ENCODE measurements at places on chromosomes 16 and 17.

GRCh38 chr17:78197147-78197832 is 10.1 kb downstream of the AFMID start:
- no peaks in the 10 kb centered on the region for H3K27me3 ChIP-seq
- H3K4me1 ChIP-seq: peaks cover 11% of the 10 kb centered on the region
- peaks cover 13% of the 10 kb centered on the region for H3K36me3 ChIP-seq
- H3K4me3 ChIP-seq: no peak overlapping the region
- no peak overlapping the region for H3K27ac ChIP-seq

DNA sequence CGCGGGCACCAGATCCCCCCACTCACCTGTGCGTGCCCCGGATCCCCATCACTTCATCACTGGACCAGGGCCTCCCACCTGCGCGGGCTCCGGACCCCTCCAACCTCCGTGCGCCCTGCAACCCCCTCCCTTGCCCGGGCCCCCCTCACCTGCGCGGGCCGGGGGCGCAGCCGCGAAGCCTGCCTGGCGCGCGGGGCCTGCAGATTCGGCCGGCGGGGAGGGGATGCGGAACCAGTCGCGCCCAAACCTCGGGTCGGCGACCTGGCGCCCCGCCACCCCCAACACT is 202 bp downstream of the CEP131 start:
- DNase-seq: no peak
- peak overlapping the region; percentile 73 for H3K4me3 ChIP-seq

- H3K4me1 ChIP-seq: peaks cover 8% of the 10 kb centered on the region
- no peaks in the 10 kb centered on the region for H3K36me3 ChIP-seq
- H3K4me3 ChIP-seq: no peak overlapping the region
- peak; percentile 43 for DNase-seq
These were observed 20.4 kb upstream of the WDR45B start for GRCh38 chr17:82668631-82669099.

DNA sequence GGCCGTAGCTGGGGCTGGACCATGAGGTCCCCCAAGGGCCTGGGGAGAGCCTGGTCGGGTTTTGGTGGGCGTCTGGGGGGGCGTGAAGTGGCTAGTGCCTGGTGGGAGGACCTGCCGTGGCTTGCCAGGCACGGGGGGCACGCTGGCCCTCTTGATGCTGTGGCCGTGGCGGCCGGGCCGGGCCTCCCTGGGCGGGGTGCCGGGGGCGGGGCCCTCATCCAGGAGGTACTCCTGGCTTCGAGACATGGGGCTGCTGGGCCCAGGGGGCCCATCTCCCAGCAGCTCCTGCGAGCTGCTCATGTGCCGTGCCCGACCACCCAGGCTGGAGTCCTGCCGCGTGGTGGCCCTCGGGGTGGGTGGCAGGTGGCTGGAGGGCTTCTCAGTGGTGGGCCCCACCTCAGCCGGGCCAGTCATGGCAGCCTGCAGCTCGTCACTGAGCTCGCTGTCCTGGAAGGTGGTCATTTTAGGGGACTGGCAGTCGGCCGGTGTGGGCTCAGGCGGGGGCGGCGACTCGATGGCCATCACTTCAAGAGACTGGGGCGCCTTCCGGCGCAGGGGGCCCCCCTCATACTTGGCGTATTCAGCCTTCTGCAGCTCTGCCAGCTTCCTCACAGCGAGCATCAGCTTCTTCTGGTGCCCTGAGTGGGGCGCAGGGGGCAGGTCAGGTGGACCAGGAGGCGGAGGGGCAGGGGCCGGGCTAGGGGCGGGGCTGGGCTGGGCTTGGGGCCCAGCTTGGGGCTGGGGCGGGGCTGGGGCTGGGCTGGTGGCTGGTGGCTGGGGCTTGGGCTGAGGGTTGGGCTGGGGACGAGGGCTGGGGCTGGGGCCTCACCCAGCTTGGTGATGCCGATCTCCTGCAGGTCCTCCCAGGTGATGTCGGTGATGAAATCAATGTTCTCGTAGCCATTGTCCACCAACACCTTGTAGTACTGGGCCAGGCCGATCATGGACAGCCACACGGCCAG is 15.2 kb downstream of the CASKIN1 start:
- DNase-seq: no peak
- peaks cover 2% of the 10 kb centered on the region for H3K36me3 ChIP-seq
- H3K27me3 ChIP-seq: no peaks in the 10 kb centered on the region
- H3K4me1 ChIP-seq: no peaks in the 10 kb centered on the region

DNA sequence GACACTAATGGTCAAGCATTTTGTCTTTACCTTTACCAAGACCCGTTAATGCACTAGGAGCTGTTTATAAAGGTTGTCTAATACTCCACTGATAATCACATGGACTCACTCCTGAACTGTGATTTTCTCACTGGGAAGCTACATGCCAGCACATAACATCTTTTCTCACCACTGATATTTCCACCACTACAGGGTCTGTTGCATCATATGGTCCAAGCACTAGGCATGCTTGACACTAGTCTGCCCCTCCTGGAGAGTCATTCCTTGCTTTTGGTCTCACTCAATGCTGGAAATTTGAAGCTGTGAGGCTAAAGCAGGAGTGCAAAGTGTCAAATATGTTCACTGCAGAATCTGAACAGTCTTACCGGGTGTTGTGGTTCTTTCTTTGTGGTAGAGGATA is 1576.8 kb downstream of the CDH8 start:
- no peaks in the 10 kb centered on the region for H3K27me3 ChIP-seq
- DNase-seq: no peak
- H3K36me3 ChIP-seq: no peaks in the 10 kb centered on the region

GRCh38 chr17:47989700-47990099 is 18.8 kb downstream of the CDK5RAP3 start:
- H3K4me3 ChIP-seq: no peak overlapping the region
- H3K27me3 ChIP-seq: peaks cover 5% of the 10 kb centered on the region
- H3K27ac ChIP-seq: no peak overlapping the region
- DNase-seq: no peak

GRCh38 chr16:14302031-14302398 is 230.9 kb downstream of the MRTFB start:
- H3K4me3 ChIP-seq: peak overlapping the region; percentile 68
- H3K27me3 ChIP-seq: peaks cover 33% of the 10 kb centered on the region
- peaks cover 18% of the 10 kb centered on the region for H3K4me1 ChIP-seq
- H3K27ac ChIP-seq: no peak overlapping the region

DNA sequence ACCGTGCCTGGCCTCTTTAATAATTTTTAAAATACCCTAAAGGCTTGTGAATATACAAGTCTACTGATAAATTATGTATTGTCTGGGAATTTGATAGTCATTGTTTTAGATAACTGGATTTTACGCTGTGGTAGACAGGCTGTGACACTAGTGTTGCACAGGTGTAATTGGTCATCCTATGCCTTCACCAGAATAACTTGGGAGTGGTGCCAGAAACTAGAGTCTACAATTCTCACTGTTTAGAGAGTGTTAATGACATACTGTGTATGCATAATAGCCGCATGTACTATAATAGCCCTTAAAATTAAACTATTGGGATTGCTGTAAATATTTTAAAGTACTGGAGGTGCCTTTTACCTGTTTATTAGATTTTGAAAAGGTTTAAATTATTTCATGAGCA is 11.4 kb downstream of the CNEP1R1 start:
- H3K4me1 ChIP-seq: peaks cover 18% of the 10 kb centered on the region
- H3K27ac ChIP-seq: no peak overlapping the region
- no peak overlapping the region for H3K4me3 ChIP-seq
- peaks cover 30% of the 10 kb centered on the region for H3K36me3 ChIP-seq
- H3K27me3 ChIP-seq: no peaks in the 10 kb centered on the region

DNA sequence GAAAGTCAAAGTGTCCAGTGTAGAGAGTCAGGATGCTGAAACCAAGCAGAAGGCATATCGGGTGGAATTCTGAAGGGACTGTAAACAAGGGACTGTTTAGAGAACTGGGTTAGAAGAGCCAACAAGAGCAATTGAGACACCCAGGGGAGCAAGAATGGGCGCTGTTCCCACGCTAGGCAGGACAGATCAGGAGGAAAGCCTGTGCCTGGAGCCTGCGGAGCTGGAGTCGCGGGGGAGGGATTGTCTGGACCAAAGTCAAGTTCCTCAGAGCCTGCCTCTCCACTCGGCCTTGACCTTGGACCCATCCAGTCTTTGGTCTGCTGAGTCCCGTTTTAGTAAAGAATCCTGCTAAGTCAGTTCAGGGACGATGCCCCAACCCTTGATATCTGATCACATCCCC is 14.7 kb upstream of the KLHL36 start:
- H3K36me3 ChIP-seq: no peaks in the 10 kb centered on the region
- peaks cover 26% of the 10 kb centered on the region for H3K27me3 ChIP-seq
- H3K27ac ChIP-seq: no peak overlapping the region
- DNase-seq: no peak
- peaks cover 47% of the 10 kb centered on the region for H3K4me1 ChIP-seq

DNA sequence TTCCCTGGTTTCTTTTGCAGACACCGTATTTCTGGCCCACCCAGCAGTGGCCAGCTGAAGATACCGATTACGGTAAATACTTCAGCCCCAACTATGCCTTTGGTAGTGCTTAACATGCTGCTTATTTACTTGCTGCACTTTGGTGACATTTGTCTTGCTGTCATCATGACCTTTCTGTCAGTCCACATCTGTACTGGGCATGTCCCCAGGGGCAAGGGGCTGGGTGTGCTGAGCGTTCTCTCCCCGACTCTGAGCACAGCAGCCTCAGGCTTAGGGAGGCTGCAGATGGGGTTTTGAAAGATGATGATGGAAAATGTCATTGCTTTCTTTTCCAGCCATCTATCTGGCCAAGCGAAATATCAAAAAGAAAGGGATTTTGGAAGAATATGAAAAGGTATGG is 23.3 kb downstream of the RGS9 start:
- no peak overlapping the region for H3K27ac ChIP-seq
- H3K27me3 ChIP-seq: no peaks in the 10 kb centered on the region
- no peak for DNase-seq
- no peak overlapping the region for H3K4me3 ChIP-seq
- peaks cover 19% of the 10 kb centered on the region for H3K4me1 ChIP-seq

- H3K27me3 ChIP-seq: no peaks in the 10 kb centered on the region
- peaks cover 43% of the 10 kb centered on the region for H3K36me3 ChIP-seq
- peak overlapping the region; percentile 85 for H3K4me3 ChIP-seq
- H3K27ac ChIP-seq: peak overlapping the region; percentile 98
- peak; percentile 35 for DNase-seq
- H3K4me1 ChIP-seq: peaks cover 45% of the 10 kb centered on the region
These were observed 1.0 kb downstream of the RNF166 start for GRCh38 chr16:88705076-88705684.

GRCh38 chr16:81921843-81922584 is 89.3 kb downstream of the SDR42E1 start:
- no peaks in the 10 kb centered on the region for H3K36me3 ChIP-seq
- H3K27me3 ChIP-seq: no peaks in the 10 kb centered on the region
- no peaks in the 10 kb centered on the region for H3K4me1 ChIP-seq
- H3K27ac ChIP-seq: no peak overlapping the region

- H3K27me3 ChIP-seq: peaks cover 14% of the 10 kb centered on the region
- H3K4me3 ChIP-seq: no peak overlapping the region
- no peaks in the 10 kb centered on the region for H3K4me1 ChIP-seq
- no peak for DNase-seq
- H3K27ac ChIP-seq: peak overlapping the region; percentile 46
These were observed 531 bp upstream of the CDH8 start for GRCh38 chr16:62036802-62037135.

DNA sequence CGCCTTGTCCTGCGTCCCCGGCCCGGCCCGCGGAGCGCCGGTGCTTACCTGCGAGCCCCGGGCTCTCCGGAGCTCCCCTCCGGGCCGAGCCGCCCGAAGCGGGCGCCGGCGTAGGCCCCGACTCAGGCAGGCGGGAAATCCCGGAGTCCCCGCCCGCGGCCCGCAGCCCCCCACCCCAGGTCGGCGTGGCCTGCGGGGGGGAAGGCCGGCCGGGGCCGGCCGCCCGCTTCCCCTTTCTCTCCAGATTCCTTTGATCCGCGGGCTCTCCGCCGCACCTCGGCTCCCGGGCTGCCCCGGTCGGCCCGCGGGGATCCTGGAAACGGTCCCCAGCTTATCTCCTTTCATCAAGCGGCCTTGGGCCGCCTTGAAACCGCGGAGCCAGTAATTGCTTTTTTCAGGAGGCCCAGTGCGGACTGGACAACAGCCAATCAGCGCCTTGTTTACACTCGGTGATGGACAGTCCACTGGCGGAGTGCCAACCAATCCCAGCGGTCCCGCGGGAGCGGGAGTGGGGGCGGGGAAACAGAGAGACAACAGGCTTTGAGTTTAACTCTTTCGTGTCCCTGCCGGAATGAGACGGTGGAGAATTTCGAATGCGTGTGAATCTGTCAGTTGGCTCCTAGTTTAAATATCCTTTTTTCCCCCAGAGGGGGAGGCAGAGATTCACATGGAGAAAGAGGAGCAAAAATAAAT is 1.4 kb upstream of the BAHCC1 start:
- no peak overlapping the region for H3K4me3 ChIP-seq
- peaks cover 64% of the 10 kb centered on the region for H3K27me3 ChIP-seq
- H3K4me1 ChIP-seq: peaks cover 18% of the 10 kb centered on the region
- H3K27ac ChIP-seq: peak overlapping the region; percentile 64

- peak overlapping the region; percentile 65 for H3K4me3 ChIP-seq
- peaks cover 28% of the 10 kb centered on the region for H3K4me1 ChIP-seq
- H3K27me3 ChIP-seq: peaks cover 7% of the 10 kb centered on the region
- DNase-seq: no peak
- H3K36me3 ChIP-seq: no peaks in the 10 kb centered on the region
These were observed 32.5 kb upstream of the PLCG2 start for GRCh38 chr16:81746566-81746965.

- peak overlapping the region; percentile 19 for H3K27ac ChIP-seq
- DNase-seq: no peak
- H3K27me3 ChIP-seq: peaks cover 31% of the 10 kb centered on the region
These were observed 39.8 kb downstream of the ZNF778 start for GRCh38 chr16:89257281-89257731.

DNA sequence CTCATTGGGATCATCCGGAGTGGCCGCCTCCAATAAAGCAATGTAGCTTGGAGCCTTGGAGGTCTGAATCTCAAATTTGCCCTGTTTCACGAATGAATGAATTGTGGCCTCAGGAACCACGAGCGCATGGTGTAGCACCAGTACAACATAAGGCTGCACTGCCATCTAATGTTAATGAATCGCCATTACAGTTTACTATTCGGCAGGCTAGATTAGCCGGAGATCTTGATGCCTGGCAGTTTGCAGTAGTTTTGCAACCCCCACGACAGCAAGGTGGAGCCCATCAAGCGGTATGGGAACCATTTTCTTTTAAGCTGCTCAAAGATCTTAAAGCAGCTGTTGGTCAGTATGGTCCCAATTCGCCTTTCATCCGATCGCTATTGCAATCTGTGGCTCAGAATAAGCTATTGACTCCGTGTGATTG is 18.8 kb downstream of the ALOX15B start:
- peaks cover 25% of the 10 kb centered on the region for H3K4me1 ChIP-seq
- no peaks in the 10 kb centered on the region for H3K36me3 ChIP-seq
- no peak overlapping the region for H3K4me3 ChIP-seq
- H3K27ac ChIP-seq: no peak overlapping the region
- peak; percentile 66 for DNase-seq
- peaks cover 61% of the 10 kb centered on the region for H3K27me3 ChIP-seq

GRCh38 chr17:1928976-1929375 is 96.2 kb downstream of the RTN4RL1 start:
- no peaks in the 10 kb centered on the region for H3K4me1 ChIP-seq
- no peak for DNase-seq
- no peak overlapping the region for H3K4me3 ChIP-seq
- H3K27me3 ChIP-seq: no peaks in the 10 kb centered on the region
- H3K27ac ChIP-seq: no peak overlapping the region

DNA sequence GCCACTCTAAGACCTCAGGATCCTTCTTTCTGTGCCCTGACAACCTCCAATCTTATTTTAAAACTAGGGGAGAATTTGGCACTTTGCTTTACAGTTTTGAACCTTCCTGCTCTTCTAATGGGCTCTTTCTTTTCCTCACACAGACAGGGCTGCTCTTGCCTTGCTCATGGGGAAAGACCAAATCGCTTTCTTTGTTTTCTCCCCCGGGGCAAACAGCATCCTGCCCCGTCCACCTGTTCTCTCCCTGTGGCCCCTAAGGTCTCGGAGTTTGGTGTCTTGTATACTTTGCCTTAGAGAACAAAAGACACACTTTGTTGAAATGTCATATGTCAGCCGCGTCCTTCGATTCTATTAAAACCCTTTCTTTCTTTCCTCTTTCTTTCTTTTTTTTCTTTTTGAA is 306.7 kb upstream of the SALL1 start:
- no peak overlapping the region for H3K27ac ChIP-seq
- H3K36me3 ChIP-seq: no peaks in the 10 kb centered on the region
- H3K4me1 ChIP-seq: no peaks in the 10 kb centered on the region
- no peak for DNase-seq

Data from activated CD4-positive, alpha-beta T cell treated with anti-CD3 and anti-CD28 coated beads, Interleukin-2, amount 10 ng/mL, durations not matched to agents 7 days and 5 days (primary cell).